Activated T-helper 17 cell treated with anti-CD3 and anti-CD28 coated beads, Interleukin-2, amount 50 U/mL, for 72 hours (primary cell): ENCODE measurements at places on chromosomes 12 and 14.

GRCh38 chr12:132734206-132734605 is 23.6 kb downstream of the PGAM5 start:
- no peak for ATAC-seq

DNA sequence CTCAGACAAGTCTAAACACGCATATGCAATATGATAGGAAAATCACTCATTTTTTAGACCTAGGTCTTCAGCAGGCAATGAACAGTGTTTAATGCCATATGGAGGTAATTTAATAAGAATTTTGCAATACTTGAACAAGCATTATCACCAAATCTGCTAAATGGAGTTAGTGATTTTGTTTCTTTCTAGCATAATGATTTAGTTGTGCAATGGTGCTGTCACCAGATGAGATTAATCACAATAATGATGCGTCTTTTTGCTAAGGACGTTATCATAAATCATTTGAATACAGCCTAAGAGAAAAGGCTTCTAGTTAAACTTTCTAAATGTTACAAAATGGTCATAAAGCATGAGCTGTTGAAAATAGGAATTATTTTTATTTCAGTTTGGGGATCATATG is 170.0 kb upstream of the SLC16A7 start:
- no peak for ATAC-seq

DNA sequence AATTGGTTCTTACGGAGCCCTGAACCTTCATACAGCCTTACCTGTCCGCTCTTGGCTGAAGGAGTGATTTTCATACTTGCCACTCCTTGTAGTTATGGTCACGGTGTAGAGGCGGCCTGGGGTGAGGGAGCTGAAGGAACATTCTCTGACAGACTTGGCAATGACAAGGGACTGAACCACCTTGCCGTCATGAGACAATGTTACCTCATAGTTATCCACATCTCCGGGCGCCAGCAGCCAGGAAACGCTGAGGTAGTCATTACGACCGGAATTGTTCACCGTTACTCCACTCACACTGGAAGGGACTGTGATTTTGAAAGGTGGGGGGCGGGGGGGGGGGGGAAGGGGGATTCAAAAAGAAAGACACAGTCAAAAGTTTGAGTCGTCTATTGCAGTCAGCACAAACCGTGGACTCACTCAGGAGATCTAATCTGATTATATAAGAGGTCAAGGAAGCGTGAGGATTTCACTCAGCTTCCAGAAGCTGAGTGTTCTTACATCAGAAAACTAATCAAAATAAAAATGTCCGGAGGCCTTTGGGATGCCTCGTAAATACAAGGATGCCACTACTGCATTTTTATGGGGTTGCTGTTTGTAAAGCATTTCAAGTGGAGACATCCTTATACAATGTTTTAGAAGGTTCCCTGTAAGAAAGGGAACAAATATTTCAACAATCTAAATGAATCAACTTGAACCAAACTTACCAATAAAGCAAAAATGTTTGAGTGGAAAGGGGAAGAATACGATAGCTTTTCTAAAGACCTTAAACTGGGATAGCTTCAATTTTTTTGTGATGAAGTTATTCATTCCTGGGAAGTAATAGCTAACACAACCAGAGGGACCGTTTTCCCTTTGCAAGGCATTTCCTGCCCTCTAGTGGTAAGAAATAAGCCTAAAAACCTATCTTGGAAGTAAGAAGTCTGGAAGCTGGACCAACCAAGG is 60.6 kb downstream of the PTPRB start:
- no peak for ATAC-seq

DNA sequence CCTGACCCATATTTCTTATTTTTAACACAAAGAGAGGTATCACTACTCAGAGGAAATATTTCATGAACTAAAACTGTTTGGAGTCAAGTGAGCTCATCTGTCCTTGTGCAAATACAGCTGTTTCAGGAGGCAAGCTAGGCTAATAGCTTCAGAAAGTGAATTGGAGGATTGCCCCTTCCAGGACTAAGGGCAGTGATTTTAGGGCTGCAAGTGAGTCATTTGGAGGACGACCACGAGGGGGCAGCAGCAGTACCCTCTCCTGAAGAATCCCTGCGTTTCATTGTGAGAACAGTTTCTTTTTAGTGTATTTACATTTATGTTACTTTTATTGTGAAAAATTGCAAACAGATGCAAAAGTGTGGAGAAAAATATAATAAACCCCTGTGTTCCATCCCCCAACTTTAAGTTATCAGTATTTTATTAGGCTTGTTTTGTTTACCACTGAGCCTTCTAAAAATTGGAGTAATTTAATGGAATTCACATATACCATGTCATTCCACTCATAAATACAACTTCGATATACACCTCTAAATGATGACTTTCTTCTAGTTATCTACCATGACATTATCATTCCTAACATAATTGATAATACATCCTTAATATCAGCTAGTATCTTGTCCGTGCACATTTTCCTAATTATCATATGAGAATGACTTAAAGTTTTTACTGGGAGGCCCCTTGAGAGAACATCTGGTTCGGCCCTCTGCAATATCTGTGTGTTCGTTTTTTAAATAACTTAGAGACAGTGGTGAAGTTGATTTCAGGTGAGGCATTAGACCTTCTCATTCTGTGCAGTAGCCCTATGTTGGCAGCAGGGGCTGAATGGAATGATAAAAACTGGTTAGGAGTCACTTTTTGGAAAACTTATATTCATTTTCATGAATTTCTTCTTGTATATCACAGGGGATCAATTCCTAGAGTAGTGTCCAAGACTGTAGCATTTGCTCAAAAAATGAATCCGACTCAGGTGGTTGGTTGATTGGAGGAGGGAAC is 13.7 kb downstream of the FOXJ2 start:
- peak; percentile 64 for ATAC-seq

- no peak for ATAC-seq
Measured at GRCh38 chr12:69136931-69137613, 102.3 kb upstream of the CPSF6 start.

GRCh38 chr12:65643595-65644386 is 180.5 kb upstream of the HMGA2 start:
- ATAC-seq, result no peak

GRCh38 chr12:6827437-6827911 is 733 bp upstream of the P3H3 start:
- ATAC-seq, result peak; percentile 46

- no peak for ATAC-seq
Measured at GRCh38 chr12:56994231-56994746, 12.1 kb downstream of the ZBTB39 start.

- ATAC-seq, result no peak
Measured at GRCh38 chr12:18749386-18749957, 11.6 kb downstream of the CAPZA3 start.

- ATAC-seq, result no peak
Measured at GRCh38 chr14:71448431-71449315, 483.6 kb upstream of the RGS6 start.

DNA sequence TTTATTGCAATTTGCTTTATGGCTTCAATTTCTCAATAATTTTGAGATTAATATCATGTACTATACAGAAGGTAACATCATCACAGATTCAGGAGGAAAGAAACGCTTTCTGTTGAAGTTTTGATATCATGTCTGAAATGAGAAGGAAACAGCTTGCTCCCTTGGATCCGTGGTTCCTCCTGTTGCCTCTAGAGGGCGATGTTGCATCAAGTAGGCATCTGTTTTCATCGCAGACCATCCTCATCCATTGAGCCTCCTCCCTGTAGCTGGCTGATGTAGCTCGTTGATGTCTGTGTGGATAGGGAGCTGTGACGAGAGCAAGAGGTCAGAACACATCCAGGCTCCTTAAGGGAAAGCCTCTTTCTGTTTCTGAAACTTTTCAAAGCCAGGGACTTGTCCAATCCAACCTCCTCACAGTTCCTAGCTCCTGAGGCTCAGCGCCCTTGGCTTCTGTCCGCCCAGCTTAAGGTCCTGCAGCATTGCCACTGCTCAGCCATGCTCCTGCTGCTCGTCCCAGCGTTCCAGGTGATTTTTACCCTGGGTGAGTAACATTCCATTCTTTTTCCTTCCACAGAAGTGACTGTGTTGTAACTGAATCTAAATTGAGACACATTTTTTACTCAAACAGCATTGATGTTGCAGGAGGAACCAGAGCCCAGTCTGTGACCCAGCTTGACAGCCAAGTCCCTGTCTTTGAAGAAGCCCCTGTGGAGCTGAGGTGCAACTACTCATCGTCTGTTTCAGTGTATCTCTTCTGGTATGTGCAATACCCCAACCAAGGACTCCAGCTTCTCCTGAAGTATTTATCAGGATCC is 304.8 kb upstream of the OR4E1 start:
- peak; percentile 83 for ATAC-seq

GRCh38 chr12:51820526-51821439 is 27.7 kb downstream of the FIGNL2 start:
- ATAC-seq, result peak; percentile 82

- peak; percentile 99 for ATAC-seq
Measured at GRCh38 chr12:27277846-27278260, 33.8 kb downstream of the STK38L start.

DNA sequence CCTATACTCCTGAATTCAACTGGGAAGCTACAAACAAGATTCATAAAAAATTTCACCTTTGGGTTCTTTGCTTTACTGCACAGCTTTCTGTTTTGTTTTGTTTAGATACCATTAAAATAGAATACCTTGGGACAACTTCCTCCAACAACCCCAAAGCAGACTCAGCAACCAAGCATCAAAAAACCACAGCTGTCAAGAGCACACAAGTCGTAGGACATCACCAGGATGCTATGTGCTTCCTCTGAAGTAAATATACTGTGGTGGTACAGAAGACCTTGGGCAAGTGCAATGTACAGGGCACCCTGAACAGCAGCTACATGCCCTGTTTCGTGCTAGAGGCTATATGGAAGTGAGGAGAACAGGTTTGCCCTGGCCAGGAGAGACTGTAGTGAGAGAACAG is 359.3 kb downstream of the BCL11B start:
- peak; percentile 34 for ATAC-seq

DNA sequence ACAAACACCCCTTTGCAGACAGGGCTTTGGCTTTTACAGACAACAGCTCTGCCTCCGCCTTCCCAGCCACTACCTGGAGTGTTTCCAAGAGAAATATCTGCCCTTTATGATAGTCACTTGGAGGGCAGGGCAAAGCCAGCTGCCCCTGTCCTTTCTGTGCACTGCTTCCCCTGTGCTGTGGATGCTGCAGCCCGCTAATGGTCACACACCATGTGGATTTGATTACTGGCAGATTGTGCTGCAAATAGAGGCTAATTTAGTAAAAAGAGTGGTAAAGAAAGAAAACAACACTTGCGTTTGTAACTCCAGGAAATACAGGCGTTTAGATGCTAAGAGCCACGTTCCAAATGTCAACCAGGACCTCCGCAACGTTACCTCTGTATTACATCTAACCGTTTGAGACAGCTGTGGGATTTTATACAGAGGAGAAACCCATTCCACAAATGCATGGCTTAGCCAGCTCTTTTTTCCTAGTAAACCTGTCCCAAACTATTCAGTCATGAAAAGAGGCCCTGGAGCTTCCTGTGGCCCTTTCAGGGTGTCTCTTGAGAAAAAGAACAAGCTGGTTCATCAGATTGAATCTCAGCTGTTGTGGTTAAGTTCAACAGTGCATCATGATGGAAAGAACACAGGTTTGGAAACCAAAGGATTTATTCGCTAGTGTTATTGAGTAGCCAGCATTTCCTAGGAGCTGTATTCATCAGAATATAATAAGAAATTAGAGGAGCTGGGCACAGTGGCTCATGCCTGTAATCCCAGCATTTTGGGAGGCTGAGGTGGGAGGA is 30.1 kb upstream of the PWP1 start:
- ATAC-seq, result no peak

DNA sequence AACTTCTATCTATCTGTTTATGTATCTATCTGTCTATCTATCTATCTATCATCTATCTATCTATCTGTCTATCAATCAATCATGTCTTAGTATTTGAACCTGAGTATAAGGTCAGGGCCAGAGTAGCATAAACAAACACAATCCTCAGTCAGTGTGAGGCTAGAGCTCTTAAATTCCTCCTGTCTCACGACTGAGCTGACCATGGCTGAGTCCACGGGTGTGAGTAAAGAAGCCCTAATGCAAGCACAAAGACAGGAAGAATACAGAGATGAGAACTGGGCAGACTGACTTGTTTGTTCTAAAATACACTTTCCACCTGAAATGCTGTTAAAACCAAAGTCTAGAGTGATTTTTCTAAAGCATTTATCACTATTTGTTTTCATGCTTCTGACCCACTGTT is 47.2 kb upstream of the STXBP6 start:
- no peak for ATAC-seq

GRCh38 chr12:87165733-87166375 is 863.3 kb downstream of the C12orf50 start:
- ATAC-seq, result no peak

- ATAC-seq, result no peak
Measured at GRCh38 chr14:104821971-104822608, 21.2 kb downstream of the ZBTB42 start.

DNA sequence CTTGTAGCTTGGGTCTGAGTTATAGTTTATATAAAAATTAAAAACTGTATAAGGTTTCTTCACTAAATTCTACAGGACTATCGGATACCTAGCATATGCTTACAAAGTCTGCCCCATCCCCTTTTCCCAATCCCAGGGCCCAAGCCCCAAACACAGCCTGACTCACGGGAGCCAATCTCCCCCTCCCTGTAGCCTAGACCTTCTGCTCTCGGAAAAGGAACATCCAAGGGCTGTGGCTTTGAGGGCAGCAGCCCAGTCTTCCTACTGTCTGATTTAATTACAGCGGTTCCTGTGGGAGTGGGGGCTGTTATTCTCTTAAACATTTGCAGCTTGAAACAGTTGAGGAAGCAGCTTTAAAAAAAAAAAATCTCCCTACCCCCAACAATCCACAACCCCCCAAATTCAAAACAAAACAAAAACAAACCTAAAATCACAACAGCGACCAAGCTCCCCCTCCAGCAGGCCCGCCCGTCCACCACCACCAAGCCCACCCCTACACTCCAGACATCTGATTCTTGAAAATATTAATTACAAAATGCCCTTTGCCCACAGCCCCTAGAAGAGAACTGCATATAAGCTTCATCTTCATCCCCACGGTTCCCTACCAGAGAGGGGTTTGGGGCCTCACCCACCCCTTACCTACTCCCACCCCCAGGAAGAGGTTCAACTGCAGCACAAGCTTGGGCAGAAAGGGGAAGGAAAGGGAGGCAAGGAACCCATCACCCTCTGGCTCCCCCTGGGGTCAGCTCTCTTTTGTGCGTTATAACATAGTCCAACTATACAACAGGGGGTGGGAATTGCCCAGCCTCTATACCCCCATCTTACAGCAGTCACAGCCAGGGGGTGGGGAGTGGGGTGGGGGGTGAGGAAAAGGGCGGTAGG is 1.1 kb upstream of the PRKAG1 start:
- ATAC-seq, result no peak

DNA sequence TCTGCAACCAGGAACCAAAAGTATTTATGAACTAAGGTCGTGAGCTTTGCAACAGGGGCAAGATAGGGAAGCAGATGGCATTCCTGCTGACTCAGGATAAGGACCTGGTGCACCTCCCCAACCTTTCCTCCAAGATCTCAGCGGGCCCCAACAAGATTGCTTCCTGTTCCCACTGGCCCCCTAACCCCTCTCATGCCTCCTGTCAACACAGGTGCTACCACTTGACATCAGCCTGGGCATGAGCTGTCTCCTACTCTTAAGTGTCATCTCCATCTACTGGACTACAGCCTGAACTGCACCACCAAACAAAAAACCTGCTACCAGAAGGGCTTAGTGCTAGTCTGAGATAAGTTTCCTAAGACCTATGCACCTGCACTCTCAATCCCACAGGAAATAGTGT is 32.7 kb downstream of the MED6 start:
- peak; percentile 34 for ATAC-seq

GRCh38 chr14:104973135-104973384 is 5.1 kb downstream of the AHNAK2 start:
- no peak for ATAC-seq
